ENCODE measurements at places on chromosomes 6 and 20.

DNA sequence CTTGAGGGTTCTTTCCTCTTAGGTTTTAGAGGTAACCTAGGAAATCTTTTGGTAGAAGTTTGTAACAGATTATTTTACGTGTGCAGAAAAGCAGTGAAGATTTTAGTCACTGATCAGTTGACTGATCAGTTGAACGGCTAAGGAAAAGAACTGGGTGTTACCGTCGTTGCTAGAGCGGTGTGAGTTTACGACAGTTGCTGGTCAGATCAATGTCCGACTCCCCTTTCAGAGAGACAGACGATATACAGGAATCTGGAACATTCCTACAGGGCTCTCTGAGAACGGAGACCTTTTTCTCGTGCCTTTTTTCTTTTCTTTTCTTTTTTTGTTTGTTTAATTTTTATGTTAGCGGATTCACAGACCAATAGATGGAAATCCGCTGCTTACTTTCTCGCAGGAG is 132.1 kb upstream of the ZNF184 start:
- H3K4me3 ChIP-seq, result peak overlapping the region; percentile 63
- no peak overlapping the region for H3K27ac ChIP-seq
- H3K4me1 ChIP-seq, result peaks cover 5% of the 10 kb centered on the region
- DNase-seq, result peak; percentile 79

DNA sequence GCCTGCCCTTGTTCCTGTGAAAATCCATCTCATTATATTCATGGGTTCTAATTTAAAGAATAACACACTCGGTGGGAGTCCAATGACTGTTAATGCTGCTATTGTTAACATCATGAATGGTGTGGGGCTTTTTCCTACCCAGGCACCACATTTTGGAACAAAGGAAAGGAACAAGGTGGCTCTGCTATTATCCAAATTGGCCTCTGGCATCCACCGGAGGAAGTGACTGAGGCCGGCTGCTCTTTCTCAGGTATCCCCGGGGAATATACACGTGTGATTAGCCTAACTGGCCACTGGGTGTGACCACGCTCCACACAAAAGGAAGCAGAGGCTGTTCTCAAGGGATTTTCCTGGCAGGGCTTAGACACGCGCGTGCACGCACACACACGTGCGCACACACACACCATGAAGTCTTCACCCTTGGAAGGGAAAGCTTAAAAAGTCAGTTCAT is 601.2 kb upstream of the ARID1B start:
- H3K4me3 ChIP-seq, result no peak overlapping the region
- no peaks in the 10 kb centered on the region for H3K36me3 ChIP-seq
- H3K27ac ChIP-seq, result no peak overlapping the region
- peak; percentile 82 for DNase-seq

DNA sequence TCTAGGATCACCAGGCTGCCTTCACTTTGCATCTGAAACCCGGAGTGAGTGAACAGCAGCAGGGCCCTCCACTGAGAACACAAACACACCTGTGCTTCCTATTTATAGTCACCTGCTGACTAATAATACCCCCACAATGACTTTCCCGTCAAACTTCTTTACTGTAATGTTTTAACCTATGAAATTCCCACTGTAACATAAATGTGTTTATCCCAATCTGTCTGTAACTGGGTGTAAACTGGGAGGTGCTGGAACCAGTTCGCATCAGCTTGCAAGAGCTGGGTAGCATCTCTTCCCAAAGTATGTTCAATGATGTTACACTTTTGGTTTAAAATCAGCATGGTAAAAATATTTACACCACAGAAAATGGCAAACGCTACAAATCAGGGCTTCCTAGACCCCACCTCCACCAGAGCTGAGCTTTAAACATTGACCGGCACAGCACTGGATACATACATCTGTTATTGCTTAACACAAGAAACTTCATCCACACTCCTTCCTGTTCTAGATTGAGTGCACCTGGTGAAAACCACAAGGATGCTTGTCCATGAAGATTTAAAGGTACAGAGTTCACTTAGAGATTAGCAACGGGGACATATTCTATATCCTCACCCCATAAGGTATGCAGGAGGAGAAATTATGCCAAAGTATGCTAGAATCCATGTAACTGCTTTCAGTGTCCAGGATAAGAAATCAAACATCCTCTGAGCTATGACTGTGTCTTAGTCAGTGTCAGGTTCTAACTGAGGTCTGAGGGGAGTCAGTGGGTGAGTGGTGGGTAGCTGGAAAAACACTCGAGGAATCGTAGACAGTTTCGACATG is 79.0 kb downstream of the ALDH8A1 start:
- DNase-seq, result no peak
- no peak overlapping the region for H3K27ac ChIP-seq
- no peak overlapping the region for H3K4me3 ChIP-seq
- 0 out of 2 replicates have a peak, but pooled peaks cover 3% of the 10 kb centered on the region for H3K36me3 ChIP-seq
- H3K4me1 ChIP-seq, result no peaks in the 10 kb centered on the region

DNA sequence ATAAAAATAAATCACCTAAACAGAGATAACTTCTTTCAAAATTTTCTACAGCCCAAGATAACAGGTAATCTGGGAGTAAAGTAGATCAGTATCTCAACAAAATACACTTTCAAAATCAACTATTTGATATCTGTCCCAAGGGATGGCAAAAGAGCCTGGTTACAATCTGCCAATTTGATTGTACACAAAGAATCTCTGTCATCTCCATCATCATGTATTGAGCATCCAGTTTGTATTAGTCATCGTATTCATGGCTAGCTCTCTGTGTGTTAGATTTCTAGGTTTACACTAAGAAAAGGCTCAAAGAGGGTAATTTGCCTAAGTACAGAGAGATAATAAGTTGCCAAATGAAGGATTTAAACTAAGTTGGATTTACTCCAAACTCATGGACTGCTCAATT is 329.0 kb upstream of the NRSN1 start:
- no peaks in the 10 kb centered on the region for H3K36me3 ChIP-seq
- no peak for DNase-seq
- no peaks in the 10 kb centered on the region for H3K27me3 ChIP-seq
- no peaks in the 10 kb centered on the region for H3K4me1 ChIP-seq
